H4 (cell line): ENCODE measurements at places on chromosomes 3 and 15. TPM values are rescaled to one million over a fixed set of nuclear protein-coding genes. Genes with fewer than 3 reads are reported as not detected.

DNA sequence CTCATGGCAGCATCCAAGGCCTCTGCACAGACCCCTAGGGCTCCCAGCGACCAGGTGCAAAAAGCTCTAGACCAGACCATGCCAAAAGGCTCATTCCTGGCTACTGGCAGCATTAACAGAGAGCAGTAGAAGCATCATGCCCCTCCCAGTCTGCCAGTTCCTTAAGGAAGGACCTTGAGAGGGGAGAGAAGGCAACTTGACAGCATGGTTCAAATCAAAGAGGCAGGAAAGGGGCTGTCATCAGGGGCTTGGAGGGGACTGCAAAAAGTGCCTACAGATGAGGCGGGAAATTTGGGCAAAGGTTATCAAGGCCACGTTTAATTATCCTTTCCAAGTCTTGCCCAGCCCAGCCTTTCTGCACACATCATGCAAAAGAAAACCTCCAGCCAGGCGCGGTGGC lies 64.7 kb downstream of the SSUH2 start:
- no peak for DNase-seq

DNA sequence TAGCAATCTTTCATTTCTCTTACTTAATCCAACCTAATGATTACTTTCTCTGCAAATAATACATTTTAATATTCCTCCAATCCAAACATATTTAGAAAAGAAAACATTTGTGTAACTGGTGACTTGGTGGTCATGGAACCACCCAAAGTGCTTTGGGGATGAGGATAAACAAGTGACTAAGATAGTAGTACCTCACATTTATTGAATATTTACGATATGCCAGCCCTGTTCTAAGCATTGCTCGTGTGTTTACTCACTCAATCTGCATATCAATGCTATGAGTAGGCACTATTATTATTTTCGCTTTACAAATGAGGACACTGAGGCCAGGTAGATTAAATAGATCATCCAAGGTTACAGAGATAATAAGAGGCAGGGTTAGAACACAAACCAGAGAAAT lies 189.5 kb downstream of the SHOX2 start:
- no peak for DNase-seq

- DNase-seq = no peak
Observed at GRCh38 chr3:48879994-48880377, 18.7 kb downstream of the SLC25A20 start.

DNA sequence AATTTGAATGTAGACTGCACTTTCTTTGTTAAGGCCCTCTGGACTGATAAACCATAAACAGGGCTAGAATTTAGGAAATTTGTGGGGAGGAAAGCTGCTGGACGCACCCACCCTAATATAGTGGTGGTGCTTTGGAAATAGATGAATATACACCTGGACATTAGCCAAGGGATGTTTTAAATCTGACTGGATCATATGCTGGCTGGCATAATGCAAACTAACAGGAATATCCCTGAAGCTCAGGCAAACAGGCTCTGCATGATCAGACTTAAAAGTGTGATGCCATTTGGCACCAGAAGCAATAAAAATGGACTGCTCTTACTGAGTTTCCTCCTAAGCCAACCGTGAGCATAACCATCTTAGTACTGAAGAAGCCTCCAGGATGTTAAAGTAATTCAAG lies 465.8 kb upstream of the ROBO1 start:
- DNase-seq = no peak

GRCh38 chr3:69500604-69501003 lies 114.7 kb upstream of the FRMD4B start:
- no peak for DNase-seq

DNA sequence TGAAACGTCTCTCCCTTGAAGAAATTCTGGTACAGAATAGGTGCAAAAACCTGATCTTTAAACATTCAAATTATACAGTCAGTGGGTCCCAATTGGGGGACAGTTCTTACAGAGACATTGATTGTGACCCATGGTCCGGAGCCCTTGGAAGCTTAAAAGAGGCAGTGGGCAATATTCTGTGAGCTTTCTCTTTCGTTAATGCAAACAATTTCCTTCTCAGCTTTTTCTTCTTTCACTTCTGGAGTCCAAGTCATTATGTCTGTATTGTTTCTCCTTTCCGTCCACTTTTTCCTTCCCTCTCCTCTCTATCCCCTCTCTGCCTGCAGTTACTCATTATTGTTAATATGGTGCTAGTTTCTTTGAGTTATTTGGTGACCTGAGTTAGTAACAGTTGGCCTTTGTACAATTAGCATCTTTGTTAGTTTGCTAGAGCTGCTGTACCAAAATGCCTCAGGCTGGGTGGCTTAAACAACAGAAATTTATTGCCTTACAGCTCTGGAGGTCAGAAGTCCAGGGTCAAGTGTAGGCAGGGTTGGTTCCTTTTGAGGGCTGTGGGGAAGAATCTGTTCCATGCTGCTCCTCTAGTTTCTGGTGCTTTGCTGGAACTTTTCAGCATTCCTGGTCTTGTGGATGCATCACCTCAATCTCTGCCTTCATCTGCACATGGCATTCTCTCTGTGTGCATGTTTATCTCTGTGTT lies 102.6 kb downstream of the GMPS start:
- DNase-seq = no peak

DNA sequence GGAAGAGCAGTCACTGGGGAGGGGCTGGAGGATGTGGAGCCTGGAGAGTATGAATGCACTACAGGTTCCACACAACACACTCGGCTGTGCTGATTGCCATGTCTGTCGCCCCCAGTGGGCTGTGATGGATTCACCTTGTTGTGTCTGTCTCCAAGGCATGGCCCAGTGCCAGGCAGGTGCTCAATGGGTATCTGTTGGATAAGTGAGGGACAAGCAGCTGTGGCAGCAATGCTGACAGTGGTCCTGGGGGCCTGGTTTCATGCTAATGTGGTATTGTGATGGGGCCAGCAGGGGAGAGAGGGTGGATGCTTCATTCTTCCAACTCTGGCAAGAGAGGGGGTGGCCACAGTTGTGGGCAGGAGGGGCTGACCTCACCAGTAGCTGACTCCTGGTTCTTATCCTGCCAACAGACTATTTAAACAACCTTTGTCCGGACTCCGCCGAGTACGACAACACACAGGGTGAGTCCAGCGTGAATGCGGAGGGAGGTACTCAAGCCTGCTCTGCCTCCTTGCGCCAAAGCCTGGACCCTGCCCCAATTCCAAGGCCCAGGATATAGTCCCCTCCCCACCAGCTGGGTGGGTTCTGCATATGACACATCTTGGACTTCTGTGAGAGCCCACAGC lies 47.3 kb upstream of the NR2C2 start:
- no peak for DNase-seq

DNA sequence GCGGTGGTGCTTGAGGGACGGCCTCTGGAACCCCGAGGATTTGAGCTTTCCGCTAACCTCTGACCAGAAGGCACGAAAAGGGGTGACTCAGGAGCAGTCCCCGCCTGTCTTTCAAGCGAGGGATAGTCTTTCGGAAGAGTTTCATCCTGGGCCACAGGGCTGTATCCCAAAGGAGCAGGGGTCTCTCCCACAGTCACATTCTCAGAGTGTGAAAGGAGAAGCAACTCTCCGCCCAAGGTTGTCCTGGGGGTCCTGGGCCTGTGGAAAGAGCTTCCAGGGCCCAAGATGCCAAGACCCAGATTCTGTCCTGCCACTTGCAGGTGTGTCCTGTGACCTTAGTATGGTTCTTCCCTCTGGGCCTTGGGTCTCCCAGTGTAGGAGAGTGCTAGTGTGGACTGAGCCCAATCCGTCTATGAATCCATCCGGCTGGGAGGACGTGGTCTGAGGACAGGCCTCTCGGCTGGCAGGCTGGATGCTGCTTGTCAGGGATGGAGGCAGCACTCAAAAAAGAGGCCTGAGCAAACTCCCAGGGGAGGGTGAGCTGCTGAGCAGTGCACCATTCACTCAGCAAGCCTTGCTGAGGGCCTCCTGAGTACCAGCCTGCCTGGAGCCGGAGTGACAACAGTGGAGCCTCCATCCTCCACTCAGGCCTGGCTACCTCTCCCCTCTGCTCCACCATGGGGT lies 1.6 kb upstream of the DUSP7 start:
- no peak for DNase-seq

Gene WDR82
- 29.0 and 33.7 TPM in 2 replicates for total RNA-seq

- DNase-seq = no peak
Observed at GRCh38 chr15:99017322-99017701, 9.7 kb upstream of the PGPEP1L start.

DNA sequence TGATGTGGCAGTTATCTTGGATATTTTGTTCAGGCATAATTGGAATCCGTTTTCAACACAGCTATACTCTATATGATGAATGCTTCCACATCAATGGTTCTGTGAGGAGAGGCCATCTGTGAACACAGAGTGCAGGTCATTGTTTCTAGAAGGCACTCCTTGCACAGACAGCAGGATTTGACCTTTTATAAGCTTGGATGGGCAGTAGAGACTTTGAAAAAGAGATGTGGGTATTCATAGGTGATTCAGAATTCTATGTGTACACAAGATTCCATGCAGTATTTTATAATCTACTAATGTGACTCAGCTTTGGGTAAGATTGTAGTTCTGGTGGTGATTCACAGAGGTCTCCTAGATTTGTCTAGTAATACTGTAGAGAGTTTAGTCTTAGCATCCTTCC lies 12.5 kb downstream of the ARPP21 start:
- no peak for DNase-seq

- DNase-seq = no peak
Observed at GRCh38 chr3:138113326-138113725, 2.1 kb downstream of the DZIP1L start.

Gene SKOR1
- total RNA-seq = not detected in 2 replicates

Gene CCR3
- total RNA-seq = 0.27 and 0.29 TPM in 2 replicates

Gene CLPX
- total RNA-seq = 17.5 and 22.8 TPM in 2 replicates

- peak; percentile 3 for DNase-seq
Observed at GRCh38 chr3:126014252-126014651, 45.3 kb downstream of the ROPN1B start.

GRCh38 chr15:68100194-68100593 lies 46.1 kb downstream of the PIAS1 start:
- DNase-seq = no peak

DNA sequence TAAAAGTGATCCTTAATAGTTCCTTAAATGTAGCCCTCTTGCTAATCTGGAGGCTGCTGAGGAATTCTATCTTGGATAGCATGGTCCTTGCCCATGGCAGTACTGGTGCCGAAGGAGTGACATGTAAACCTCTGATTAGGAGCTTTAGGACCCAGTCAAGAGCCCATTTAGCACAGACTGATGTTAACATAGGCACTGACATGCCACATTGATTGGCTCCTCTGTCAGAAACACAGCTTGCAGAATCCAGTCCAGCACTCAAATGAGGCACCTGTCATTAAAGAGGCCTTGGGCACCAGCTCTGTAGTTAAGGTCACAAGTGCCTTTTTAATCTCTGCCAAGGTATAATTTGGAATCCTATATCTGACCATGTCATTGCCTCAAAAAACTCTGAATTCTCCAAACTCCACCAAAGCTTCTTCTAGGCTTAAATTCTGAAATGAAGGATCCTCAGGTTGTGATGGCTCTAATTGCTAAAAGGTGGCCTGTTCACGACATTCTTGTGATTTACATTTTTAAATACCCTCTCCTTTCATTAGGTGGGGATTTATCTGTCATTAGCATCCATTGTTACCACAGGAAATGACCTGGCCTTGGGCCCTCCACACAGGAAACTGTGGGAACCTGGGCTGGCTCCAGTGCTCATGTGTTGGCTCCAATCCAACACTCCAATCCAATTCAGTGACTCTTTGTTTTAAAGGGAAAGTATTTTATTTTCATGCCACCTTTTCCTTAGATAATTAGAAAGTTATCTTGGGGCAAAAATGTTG lies 57.3 kb upstream of the RNF7 start:
- DNase-seq = peak; percentile 68

Gene KNG1
- total RNA-seq = not detected in 2 replicates

Gene CKMT1B
- 0.95 TPM in 1 of 2 replicates, not detected in the other for total RNA-seq

Gene SLC27A2
- not detected in 2 replicates for total RNA-seq

DNA sequence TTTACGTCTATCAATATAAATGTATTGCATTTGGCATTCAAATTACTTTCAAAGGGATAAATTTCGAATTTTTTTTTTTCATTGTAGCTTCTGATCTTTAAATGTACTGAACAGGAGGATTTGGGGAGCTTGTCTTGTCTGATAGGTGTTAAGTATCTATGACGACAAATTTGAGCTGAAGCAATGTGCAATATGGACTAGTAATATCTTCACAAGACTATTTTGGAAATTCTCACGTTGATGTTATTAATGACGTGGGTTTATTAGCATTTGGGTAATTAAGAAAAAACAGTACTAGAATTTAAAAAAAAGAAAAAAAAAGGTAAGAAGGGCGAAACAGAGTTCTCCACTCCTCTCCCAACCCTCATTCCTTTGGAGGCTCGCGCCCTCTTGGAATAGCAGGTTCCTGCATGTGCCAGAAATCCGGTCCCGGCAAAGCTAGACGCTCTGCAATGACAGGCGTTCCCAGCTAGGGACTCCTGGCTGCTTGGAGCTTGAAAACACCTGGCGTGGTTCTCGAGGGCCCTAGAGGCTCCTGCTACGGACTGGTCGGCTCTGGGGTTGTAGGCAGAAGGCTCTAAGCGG lies 648 bp upstream of the P2RY1 start:
- DNase-seq = no peak

GRCh38 chr15:71780115-71780976 lies 30.0 kb upstream of the NR2E3 start:
- DNase-seq = peak; percentile 54

DNA sequence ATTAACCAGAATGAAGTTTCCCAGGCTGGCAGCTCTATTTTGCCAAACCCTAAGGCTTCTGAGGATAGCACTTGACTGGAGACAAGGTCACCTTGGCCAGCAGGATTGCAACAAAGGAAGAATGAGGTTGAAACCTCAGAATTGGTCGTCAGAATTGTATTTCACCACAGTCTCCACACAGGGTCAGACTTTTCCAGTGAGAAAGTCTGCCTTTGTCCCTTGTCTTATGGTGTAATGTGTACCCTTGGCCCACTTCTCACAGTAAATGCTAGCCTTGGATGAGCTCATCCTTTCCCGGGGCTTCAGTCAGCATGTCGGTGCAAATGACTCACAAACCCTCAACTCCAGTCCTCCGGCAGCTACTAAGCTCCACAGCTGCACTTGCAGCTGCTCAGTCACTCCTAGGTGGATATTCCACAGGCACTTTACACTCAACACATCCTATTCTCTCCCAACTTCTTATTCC lies 19.7 kb downstream of the SSR3 start:
- DNase-seq = peak; percentile 99
